Midbrain (tissue), 1 donor: ENCODE measurements at places on chromosomes 7 and 10.

DNA sequence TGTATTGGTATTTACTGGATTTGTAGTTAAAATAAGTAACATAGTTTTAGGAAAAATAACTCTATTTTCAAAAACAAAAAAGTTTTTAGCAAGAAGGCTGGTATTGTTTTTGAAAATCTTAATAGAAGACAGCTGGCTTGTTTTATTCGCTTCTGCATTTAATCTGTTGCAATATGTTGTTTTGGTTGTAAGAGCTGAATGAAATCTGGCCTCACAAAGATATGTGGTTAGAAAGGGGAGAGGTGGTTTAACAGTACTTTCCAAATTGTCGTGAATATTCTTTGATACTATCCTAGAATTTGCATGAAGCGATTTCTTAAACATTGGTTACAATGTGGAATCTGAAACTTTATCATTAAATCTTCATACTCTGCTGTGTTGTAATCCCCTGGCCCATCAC is 355.9 kb upstream of the FZD8 start:
- DNase-seq = no peak

DNA sequence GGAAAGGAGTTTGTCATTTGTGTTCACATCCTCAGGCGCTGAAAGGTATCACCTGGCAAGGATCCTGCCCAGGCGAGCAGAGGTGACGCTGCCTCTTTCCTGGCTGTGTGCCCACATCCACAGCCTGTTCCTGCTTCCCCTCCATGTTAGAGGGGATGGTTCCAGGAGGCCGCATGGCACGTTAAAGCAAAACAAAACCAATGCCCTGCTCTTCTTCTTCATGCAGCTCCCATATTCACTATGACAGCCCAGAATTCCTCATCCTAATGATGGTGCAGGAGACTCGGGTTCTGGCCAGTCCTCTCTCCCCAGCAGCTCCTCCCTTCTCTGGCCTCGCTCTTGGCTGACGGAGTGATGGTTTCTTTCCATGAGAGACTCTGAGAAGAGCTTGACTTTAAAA is 678.5 kb upstream of the ANKRD30A start:
- no peak for DNase-seq

- DNase-seq = no peak
Observed at GRCh38 chr10:77887631-77888355, 38.8 kb downstream of the DLG5 start.

DNA sequence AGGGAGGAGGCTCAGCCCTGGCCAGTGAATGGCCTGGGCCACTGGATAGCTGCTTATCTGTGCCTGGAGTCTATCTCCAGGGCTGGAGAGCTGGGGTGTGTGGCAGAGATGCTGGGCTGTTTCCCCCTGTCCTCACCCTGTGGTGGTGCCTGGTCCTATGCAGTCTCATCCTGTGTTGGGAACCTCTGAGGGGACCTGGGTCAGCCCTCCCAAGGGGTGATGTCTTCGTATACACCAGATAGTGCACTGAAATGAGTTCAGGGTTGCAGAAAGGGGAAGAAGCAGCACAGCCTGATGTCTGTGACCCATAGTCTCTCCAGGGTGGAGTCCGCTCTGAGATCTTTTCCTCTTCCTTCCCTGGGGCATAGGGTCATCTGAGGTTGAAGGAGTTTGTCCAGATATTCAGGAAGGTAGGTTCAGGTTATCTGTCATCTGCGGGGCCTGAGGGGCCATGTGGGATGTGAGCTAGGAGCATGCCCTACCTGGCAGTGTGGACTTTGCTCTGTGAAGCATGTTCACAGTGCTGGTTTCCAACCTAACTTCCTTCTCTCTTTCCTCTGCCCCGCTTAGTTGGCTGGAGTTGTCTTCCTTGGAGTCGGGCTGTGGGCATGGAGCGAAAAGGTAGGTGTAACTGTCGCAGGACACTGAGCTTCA is 33.4 kb upstream of the SH2D4B start:
- no peak for DNase-seq

DNA sequence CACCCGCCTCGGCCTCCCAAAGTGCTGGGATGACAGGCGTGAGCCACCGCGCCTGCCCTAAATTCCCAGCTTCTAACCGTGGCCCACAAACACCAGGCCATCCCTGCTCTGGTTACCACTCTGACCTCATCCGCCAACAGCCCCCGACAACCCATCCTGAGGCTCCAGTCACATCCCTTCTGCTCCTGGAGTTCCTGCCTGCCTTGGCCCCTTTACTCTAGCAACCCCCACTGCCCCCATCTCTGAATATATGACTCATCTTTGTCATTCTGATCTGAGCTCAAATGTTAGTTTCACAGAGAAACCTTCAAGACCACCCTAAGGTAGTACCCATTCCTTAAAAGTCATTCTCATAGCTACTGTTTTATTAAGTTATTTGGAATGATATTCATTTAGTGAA is 26.6 kb downstream of the RHEB start:
- DNase-seq = no peak

DNA sequence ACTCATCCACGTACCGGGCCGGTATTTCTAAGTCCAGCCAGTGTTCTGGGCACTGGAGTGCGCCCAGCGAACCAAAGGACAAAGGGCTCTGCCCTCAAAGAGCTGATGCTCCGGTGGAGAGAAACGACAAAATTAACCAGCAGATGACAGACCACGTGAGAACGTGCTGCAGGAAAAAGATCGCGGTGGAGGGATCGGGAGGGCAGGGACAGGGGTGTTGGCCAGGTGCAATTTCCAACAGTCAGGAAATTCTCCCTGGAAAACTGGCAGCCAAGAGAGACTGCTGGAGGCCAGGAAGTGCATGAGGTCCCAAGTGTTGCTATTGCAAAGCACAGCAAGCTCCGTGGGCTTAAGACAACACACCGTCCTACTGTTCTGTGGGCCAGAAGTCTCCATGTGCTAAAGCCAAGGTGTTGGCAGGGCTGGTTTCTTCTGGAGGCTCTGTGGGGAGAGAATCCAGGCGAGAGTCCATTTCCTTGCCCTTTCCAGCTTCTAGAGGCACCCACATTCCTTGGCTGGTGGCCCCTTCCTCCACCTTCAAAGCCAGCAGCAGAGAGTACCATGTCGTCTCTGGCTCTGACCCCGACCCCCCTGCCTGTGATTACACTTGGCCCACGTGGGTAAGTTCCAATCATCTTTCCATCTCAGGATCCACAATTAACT is 21.3 kb upstream of the AMZ1 start:
- no peak for DNase-seq

- DNase-seq = peak; percentile 96
Observed at GRCh38 chr10:58384999-58385783, at the start of gene TFAM. Gene TFAM (plus strand): TSS chr10:58385410. CDS start chr10:58385548, 138 bp downstream.

DNA sequence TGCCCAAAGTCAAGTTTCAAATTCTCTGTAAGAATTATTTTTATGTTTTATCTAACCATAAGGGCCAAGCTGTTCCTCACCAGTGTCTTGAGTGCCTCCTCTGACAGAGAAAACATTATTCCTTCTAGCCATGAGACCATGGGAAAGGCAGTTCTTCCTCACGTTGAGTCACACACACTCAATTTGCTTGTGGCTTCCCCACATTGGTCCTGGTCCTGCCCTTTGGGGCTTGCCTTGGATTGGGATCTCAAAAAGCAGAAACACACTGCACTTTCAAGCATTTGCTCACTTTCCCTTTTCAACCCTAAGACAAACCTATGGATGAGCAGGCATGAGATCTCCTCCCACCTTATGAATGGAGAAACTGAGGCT is 248.3 kb upstream of the IGFBP3 start:
- no peak for DNase-seq

DNA sequence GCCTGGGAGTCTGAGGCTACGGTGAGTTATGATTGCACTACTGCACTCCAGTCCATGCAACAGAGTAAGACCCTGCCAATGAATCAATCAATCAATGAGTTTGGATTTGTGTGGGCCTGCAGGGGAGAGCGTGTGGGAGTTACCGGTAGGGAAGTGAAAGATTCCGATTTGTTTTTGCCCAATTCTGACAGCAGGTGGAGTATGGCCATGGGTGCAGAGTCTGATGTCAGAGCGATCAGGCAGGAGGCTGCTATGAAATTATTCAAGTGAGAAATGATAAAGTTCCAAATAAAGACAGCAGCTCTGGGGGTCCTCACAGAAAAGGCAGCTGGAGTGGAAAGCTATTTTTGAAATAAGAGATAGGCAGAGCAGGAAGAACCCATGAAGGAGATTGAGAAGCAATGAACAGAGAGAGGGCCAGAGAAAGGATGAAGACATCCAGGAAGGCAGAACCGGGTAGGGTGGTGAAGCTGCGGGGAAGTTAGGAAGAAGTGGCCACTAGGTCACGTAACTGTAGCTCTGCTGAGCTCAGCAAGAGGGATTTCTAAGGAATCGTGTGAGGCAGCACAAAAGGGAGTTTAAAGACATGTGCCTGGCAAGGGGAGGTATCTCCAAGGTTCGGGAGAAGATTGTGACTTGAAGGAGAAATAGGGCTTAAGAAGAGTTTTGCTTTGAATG is 93.7 kb upstream of the NMT2 start:
- peak; percentile 47 for DNase-seq

- no peak for DNase-seq
Observed at GRCh38 chr10:120266022-120266421, 191.0 kb upstream of the PLPP4 start.

- no peak for DNase-seq
Observed at GRCh38 chr7:95544171-95544570, 52.1 kb downstream of the PDK4 start.

DNA sequence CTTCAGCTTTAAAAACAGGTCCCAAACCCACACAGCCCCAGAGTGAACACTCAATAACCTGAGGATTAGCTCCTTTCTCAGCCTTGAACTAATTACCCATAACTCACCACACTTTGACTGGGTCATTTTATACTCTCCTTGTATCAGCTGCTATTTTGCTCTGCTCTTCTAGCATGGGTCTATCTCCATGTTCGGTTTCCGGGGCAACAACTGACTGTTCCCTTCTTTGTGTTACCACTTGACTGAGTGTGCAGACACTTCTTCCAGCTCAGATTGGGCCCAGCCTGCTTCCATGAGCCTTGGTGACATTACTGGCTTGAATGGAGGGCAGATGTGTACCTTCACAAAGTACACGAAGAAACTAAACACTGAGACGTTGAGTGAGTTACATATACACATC is 31.5 kb upstream of the PRPS1L1 start:
- DNase-seq = no peak

DNA sequence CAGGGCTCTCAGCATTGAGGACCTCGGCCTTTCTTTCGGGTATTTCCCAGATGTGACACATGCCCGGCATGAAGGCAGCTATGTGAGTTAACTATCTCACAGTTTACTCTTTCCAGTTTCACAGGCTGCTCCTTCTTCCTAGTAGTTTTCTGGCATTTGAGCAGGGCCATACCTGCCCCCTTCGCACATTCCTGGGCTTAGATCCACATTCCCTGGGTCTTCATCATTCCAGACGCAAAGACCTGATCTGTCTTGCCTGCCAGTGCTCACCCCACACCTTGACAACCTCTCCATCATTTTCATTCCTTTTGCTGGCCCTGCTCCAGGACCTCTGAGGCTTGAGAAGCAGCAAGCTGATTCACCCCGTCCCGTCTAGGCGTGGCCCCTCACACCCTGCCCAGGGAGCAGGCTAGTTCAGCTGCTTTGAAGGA is 227.5 kb downstream of the WDR11 start:
- no peak for DNase-seq

- DNase-seq = no peak
Observed at GRCh38 chr10:15137636-15138035, 30.9 kb downstream of the NMT2 start.

DNA sequence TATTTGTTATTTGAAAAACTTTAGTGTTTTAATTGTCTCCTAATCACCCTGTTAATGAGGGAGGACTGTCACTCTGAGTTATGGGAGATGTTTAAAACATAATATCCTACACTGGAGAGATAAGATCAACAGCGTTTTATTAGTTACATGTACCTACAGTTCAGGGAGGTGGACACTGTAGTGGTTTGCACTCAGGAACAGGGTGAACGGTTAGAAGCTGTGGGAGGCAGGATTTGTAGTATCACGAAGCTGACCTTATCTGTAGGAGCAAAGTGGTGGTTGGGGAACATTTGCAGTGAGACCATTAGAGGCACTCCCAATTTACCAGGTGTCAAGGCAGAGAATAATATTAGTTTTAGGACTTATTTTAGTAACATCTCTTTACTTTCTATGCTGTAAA is 193.3 kb upstream of the KCND2 start:
- DNase-seq = no peak

DNA sequence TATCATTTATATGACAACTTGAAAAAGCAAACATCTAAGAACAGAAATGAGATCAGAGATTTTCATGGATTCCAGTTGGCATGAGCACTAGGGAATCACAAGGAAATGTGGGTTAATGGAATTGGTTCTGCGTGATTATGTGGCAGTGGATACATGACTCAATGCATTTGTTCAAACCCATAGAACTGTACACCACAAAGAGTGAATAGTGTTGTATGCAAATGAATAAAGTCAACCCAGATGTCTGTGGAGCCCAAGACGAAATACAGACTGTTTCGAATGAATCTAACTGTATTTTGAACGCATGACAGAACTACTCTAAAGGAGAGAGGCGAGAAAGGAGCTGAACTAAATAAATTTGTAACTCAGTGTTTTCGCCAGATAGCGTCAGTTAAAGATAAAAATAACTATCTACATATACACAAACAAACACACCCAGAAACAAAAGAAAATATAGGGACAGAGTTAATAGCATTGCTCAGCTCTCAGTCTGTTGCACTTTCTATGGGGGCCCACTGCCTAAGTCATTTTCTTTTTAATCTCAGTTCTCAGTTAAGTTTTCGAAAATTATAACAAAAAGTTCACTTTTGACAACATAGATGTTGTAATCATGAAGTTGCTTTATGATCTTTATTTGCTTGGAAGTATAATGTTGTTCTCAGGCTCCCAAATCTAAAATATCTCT is 636.7 kb upstream of the SEMA3D start:
- DNase-seq = no peak

- DNase-seq = peak; percentile 55
Observed at GRCh38 chr10:86367152-86367951, 757 bp upstream of the GRID1 start.

GRCh38 chr7:101015626-101016025 is 4.3 kb upstream of the MUC17 start:
- DNase-seq = no peak

DNA sequence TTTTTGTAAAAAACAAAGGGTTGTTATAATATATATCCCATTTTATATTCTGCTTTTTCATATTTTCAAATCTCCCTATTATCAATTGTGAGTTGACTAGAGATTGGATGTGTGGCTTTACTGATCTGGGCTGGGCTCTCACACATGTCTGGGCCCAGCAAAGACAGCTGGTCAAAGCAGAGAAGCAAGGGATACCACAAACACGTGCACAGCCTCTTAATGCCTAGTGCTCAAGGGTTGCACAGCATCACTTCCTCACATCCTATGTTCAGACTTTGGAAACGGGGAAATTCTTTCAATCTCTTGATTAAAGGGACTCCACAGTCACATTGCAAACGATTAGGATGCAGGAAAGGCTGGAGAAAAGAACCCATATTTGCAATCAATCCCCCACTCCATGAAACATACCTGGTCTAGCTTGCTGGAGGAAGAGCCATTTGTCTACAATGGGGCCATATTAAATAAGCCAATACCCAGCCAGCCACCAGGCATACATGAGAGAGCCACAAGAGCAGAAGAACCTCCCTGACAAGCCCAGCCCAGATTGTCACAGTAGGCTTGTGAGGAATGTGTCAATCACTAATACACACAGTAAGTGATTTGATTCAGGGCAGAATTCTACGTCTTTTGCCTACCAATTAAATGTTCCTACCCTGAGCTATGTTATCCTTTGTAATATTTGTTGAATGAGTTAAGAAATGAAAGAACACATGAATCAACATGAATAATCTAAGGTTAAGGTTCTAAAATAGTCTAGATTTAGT is 431.2 kb downstream of the TNS3 start:
- no peak for DNase-seq

- no peak for DNase-seq
Observed at GRCh38 chr7:138470391-138471157, 10.5 kb downstream of the TRIM24 start.
